CD14-positive monocyte (primary cell): ENCODE measurements at places on chromosomes 6 and 20. TPM values are rescaled to one million over a fixed set of nuclear protein-coding genes. Genes with fewer than 3 reads are reported as not detected.
A peak's percentile ranks its signal among the peaks of the same experiment; 100 is the strongest.

GRCh38 chr6:45710304-45710821 is 305.3 kb downstream of the CLIC5 start:
- H3K36me3 ChIP-seq = no peaks in the 10 kb centered on the region
- peaks cover 38% of the 10 kb centered on the region for H3K4me1 ChIP-seq
- no peaks in the 10 kb centered on the region for H3K27me3 ChIP-seq
- no peak overlapping the region for H3K4me3 ChIP-seq
- DNase-seq = peak; percentile 89

DNA sequence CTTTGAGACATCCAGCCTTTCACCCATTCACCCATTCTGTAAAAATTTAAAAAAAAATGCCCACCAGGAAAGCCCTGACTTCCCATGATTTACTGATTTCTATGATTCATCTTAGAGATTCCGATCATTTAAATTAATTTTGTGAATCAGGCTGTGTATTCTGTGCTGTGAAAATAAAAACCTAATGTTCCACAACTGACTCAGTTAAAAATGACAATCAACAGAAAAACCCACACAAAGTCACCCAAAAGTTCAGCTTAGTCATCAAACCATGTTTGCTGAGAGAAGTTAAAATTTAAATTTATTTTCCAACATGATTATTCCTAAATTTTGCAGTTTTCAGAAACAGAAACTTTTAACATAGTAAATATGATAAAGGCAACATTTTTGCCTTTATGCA is 509.9 kb downstream of the TENT5A start:
- H3K4me3 ChIP-seq = no peak overlapping the region
- no peak overlapping the region for H3K27ac ChIP-seq
- no peak for DNase-seq
- no peaks in the 10 kb centered on the region for H3K27me3 ChIP-seq
- no peaks in the 10 kb centered on the region for H3K36me3 ChIP-seq

GRCh38 chr20:38685853-38686473 is 38.3 kb upstream of the SLC32A1 start:
- no peaks in the 10 kb centered on the region for H3K36me3 ChIP-seq
- H3K27ac ChIP-seq = no peak overlapping the region
- peaks cover 5% of the 10 kb centered on the region for H3K27me3 ChIP-seq
- no peak overlapping the region for H3K4me3 ChIP-seq
- no peaks in the 10 kb centered on the region for H3K4me1 ChIP-seq

DNA sequence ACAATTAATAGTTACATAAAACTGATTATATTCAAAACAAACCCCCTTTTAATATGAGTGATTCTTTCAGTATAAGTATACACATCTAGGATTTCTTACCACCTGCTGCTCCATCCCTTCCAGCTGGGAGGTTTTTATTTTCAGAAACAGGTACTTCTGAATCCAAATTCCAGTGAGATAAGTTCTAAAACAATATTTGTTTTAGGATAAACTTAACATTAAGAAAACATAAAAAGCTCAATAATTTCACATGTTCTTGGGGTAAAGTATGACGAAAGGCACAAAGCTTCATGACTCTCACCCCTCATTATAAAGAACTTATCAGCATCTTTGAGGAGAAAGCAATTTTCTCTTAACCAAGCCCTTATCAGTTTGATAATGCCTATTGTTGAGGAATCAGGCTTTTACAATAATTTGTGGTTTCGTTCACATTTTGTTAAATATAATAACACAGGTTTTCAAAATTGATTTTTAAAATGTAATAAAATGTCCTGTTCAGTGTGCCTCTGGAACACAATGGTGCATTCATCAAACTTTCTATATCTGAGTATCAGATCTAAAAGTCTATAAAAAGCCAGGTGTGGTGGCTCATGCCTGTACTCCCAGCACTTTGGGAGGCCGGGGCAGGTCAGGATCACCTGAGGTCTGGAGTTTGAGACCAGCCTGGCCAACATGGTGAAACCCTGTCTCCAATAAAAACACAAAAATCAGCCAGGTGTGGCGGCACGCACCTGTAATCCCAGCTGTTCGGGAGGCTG is 4.3 kb downstream of the FAM217A start:
- peaks cover 10% of the 10 kb centered on the region for H3K27me3 ChIP-seq
- no peak overlapping the region for H3K27ac ChIP-seq
- H3K4me1 ChIP-seq = no peaks in the 10 kb centered on the region
- DNase-seq = no peak
- no peaks in the 10 kb centered on the region for H3K36me3 ChIP-seq

- no peak for DNase-seq
- no peak overlapping the region for H3K27ac ChIP-seq
- H3K4me1 ChIP-seq = no peaks in the 10 kb centered on the region
Observed at GRCh38 chr6:142469220-142469619, 167.4 kb downstream of the ADGRG6 start.

DNA sequence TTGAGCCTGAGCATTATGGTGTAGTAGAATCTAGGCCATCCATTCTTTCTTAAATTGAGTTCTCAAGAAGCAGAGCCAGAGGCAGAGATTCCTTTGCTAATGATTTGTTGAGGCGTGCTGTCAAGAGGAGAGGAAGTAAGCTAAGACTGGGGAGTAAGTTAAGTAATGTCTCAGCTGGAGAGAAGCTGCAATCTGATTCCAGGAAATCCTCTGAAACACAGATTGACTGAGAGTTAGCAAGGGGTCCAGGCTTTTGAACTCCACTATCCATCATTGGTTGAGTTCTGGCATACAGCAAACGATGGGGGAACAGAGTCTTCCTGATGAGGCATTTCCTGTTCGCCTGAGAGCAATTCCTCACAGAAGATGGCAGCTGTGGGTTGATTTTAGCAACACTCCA is 207.4 kb upstream of the RAB32 start:
- DNase-seq = no peak
- no peak overlapping the region for H3K4me3 ChIP-seq
- no peaks in the 10 kb centered on the region for H3K4me1 ChIP-seq
- H3K27me3 ChIP-seq = no peaks in the 10 kb centered on the region
- H3K27ac ChIP-seq = no peak overlapping the region

DNA sequence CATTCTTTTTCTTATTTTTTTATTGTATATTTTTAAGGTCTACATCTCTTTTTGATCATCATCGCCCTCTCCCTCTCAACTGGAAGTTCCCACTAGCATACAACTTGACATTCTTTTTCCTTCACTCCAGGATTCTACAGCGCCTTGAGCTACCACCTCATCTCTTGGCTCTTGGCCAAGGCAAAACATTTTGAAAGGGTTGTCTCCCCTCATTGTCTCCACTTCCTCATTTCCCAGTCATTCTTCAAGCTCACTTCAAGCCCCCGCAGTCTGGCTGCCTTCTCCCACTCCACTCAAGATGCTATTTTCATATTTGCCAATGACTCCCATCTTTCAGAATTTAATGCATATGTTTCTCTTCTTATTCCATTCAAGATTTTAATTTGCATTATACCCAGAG is 63.0 kb downstream of the OPN5 start:
- H3K4me1 ChIP-seq = no peaks in the 10 kb centered on the region
- no peak for DNase-seq
- H3K4me3 ChIP-seq = no peak overlapping the region
- no peaks in the 10 kb centered on the region for H3K27me3 ChIP-seq
- H3K27ac ChIP-seq = no peak overlapping the region

GRCh38 chr20:54268941-54269340 is 61.1 kb downstream of the PFDN4 start:
- H3K27me3 ChIP-seq = peaks cover 4% of the 10 kb centered on the region
- H3K27ac ChIP-seq = no peak overlapping the region
- H3K4me3 ChIP-seq = no peak overlapping the region
- no peak for DNase-seq
- H3K36me3 ChIP-seq = no peaks in the 10 kb centered on the region
- H3K4me1 ChIP-seq = no peaks in the 10 kb centered on the region

GRCh38 chr6:151716526-151716932 is 91.0 kb upstream of the ESR1 start:
- no peak overlapping the region for H3K27ac ChIP-seq
- no peaks in the 10 kb centered on the region for H3K36me3 ChIP-seq
- no peaks in the 10 kb centered on the region for H3K4me1 ChIP-seq
- DNase-seq = no peak

- no peak overlapping the region for H3K27ac ChIP-seq
- H3K4me1 ChIP-seq = peaks cover 2% of the 10 kb centered on the region
- H3K4me3 ChIP-seq = no peak overlapping the region
- DNase-seq = no peak
Observed at GRCh38 chr20:13816757-13817156, 31.9 kb downstream of the NDUFAF5 start.

- H3K4me1 ChIP-seq = peaks cover 12% of the 10 kb centered on the region
- H3K27me3 ChIP-seq = no peaks in the 10 kb centered on the region
- no peak for DNase-seq
Observed at GRCh38 chr20:36519012-36519719, 22.2 kb upstream of the MYL9 start.

DNA sequence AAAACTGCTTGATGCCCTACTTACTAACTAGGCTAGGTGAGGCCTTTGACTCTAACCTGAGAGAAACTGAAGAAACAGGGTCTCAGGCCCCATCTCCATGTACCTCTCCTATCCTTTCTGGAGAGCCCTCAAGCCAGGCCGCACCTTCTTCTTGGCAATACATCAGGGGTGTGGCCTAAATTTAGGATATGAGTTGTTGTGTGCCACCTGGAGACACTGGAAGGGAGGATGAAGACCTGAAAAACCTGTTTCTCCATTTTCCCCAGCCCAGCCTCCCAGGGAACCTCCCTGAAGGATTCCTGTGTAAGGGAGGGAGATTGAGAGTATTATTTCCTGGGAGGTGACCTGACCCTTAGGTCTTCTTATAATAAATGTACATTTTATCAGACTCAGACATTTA is 3.1 kb downstream of the LY6G6D start:
- no peak for DNase-seq
- H3K27me3 ChIP-seq = no peaks in the 10 kb centered on the region
- H3K27ac ChIP-seq = no peak overlapping the region
- H3K36me3 ChIP-seq = no peaks in the 10 kb centered on the region
- H3K4me3 ChIP-seq = no peak overlapping the region

DNA sequence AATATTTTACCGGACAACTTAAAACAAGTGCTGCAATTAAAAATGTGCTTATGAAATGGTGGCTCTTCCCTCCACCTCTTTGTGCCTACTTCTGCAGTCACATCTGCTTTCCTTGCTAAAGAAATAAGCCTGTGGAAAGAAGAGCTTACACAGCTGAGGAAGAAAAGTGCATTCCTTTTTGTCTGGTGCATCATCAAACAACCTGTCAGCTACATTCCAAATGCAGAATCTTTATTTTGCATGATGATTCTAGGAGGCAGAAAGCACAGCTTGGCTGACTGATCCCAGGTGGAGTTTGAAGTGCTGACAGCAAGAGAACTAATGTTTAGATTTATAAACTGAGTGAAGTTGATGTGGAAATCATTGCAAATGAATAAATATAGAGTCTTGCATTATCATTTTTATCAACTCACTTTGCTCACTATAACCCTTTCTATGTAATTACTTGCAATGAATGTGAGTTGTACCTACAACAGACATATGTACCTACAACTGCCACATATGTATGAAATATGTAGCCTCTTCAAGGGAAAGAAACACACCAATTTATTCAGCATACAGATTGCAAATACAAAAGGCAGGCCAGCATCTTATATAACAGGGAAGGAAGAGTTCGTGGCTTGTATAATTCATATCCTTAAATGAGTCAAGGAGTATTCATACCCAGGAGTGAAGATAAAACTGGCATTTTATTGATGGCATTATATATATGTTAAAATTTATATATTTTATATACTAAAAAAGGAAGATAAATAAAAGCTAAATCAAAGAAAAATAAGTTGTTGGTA is 223.4 kb upstream of the MCHR2 start:
- no peak overlapping the region for H3K4me3 ChIP-seq
- H3K4me1 ChIP-seq = no peaks in the 10 kb centered on the region
- no peak for DNase-seq
- no peaks in the 10 kb centered on the region for H3K36me3 ChIP-seq
- no peaks in the 10 kb centered on the region for H3K27me3 ChIP-seq
- no peak overlapping the region for H3K27ac ChIP-seq

DNA sequence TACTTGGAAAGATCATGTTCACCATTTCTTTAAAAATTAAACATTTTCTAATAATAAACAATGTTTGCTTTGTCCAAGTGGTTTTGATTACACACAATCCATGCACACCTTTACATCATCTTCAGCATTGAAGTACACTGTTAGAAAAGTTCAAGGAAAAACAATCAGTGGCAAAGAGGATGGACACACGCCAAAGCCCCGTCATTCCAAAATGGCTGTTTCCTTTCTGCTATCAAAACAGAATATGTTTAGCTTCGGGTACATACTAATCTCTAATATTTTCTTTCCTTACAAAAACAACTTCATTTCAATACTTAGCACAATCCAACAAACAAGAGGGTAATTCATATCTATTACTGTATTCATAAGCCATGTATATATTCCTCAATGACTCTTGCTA is 24.5 kb downstream of the REPS1 start:
- H3K27ac ChIP-seq = no peak overlapping the region
- H3K27me3 ChIP-seq = no peaks in the 10 kb centered on the region
- H3K4me3 ChIP-seq = no peak overlapping the region
- H3K4me1 ChIP-seq = peaks cover 5% of the 10 kb centered on the region

DNA sequence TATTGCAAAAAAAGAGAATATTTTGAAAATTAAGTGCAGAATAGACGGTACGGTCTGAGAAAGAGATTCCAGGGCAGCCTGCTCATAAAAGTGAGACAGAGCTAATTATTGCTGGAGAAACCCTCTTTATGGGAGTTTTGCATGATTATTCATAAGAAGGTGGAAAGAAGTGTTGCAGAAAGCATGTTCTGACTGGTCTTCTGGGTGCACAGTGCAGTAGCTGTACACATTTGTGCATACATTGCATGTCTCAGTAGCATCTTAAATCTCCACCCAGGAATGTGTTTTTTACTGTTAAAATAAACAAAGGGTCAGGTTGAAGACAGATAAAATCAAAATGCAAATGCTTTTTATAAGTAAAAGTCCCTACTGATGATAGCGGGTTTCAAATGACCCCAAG is 1813.6 kb upstream of the DEFB115 start:
- peaks cover 4% of the 10 kb centered on the region for H3K27me3 ChIP-seq
- no peaks in the 10 kb centered on the region for H3K4me1 ChIP-seq
- no peak overlapping the region for H3K4me3 ChIP-seq
- H3K27ac ChIP-seq = no peak overlapping the region

TCF21 gene
- not detected in 2 replicates for polyA plus RNA-seq

SRMS gene
- polyA plus RNA-seq = not detected in 2 replicates

MUC22 gene
- not detected for polyA plus RNA-seq

TMEM14A gene
- polyA plus RNA-seq = 0.20 TPM

ULBP2 gene
- polyA plus RNA-seq = 0.49 TPM in 1 of 2 replicates, not detected in the other

BTN1A1 gene
- polyA plus RNA-seq = not detected in 2 replicates

SLC22A1 gene
- 0.27 and 0.36 TPM in 2 replicates for polyA plus RNA-seq

MCM3 gene
- polyA plus RNA-seq = 15.3 TPM
